ENCODE measurements at places on chromosomes 1 and 21.

GRCh38 chr1:200873116-200873670, 412 bp downstream of the GPR25 start:
- DNase-seq, result no peak

DNA sequence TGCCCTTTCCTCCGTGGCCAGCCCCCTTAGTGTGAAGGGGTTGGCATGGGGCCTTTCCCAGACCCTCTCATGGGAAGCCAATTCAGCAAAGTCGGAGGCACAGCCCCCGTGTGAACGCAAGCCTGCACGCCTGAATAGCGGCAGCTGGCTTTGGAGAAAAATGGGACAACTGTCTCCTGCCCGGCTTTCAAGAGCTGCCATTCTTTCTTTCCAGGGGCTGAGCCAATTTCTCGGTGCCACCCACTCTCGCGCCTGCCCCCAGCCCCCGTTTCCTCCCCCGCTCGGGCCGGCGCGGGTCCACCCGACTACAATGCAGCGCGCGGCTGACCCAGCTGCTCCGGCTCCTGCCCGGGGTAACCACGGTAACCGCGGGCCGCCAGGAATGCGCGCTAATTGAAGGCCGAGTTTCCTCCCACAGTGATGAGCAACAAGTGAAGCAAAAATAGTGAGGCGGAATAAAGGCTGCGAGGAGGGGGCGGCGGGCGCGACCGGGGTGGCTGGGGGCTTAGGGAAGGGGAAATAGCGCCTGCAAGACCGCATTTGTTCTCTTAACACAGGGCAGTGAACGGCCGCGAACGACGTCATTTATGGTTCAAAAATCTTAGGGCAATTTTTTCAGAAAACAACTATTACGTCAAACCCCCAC, 27.8 kb downstream of the ILDR2 start:
- no peak for DNase-seq

DNA sequence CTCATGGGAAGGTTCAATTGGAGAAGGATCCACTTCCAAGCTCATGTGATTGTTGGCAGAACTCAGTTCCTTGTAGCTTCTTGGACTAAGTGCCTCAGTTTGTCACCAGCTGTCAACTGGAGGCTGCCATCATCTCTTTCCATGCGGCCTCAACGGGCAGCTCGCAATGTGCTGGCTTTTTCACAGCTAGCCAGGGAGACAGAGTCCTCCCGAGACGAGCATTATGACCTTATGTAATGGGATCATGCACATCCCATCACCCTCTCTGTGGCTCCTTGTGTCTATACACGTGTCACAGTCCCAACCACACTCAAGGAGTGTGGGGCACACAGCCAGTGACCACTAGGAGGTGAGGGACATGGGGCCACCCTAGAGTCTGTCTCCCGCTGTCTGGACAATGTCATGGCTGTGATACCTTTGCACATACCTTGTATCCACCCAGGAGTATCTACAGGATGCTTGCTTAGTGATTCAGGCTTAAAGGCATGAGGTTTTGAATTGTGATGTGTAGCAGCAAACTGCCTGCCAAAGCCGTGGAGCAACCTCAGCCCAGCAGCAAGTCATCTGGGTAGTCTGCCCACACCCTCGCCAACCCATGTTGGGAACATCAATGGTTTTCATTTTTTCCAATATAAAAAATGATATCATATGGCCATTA, 3.9 kb upstream of the KRTAP10-6 start:
- no peak for DNase-seq

GRCh38 chr1:206925106-206925736, 3.5 kb upstream of the FCMR start:
- no peak for DNase-seq

DNA sequence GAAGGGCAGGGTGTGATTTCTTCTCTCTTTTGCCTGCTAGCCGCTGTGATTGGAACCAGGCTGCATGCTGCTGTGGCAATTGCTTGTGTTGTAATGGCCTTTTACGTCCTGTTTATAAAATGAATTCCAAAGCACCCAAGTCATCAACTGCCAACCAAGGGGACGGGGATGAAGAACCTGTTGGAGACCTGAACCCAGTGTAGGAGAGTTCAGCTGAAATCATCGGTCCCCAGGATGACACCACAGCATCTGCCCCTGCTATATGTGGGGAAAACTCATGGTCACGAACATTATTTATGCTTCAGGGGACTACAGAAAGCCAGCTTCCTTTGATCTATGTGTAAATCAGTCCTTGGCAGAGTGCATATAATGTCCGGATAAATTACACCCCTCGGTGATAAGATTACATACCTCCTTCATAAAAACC, 3.8 kb downstream of the TMEM167B start:
- no peak for DNase-seq

- no peak for DNase-seq
Measured at GRCh38 chr1:209685821-209686220, 10.6 kb downstream of the G0S2 start.

Data from stimulated activated naive CD4-positive, alpha-beta T cell (primary cell).